Stimulated activated naive CD8-positive, alpha-beta T cell treated with anti-CD3 and anti-CD28 coated beads, Interleukin-15, amount 100 ng/mL, for 72 hours (primary cell): ENCODE measurements at places on chromosomes 3 and 15.

- no peak for DNase-seq
Observed at GRCh38 chr3:127960421-127960965, 45.5 kb downstream of the KBTBD12 start.

DNA sequence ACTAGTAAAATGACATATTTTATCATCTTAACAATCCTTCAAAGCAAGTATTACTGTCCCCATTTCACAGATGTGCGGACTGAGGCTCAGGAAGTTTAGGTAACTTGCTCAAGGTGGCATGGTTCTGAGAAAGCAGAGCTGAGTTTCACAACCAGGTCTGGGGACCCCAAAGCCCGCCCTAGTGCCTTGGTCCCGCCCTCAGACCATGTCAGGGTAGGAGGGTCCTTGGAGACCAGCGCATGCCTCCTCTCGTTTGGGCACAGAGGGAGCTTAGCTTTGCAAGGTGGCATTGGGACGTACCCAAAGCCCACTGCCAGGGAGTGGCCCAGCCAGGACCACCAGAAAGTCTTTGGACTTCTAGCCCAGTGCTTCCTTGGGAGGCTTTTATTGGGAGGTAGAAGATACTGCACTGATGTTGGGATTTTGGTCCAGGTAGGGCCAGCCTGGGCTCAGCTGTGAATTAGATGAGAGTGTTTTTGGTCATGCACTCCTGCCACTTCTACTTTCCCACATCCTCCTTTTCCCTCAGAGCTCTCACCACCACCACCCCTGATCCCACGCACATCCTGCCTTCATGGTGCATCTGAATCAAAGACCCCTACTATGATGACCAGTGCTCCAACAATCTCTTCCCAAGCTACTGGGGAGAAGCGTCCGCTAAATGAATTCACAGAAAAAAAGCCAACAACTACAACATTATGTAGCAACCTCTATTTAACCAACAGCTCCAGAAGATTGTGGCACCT lies 307.9 kb downstream of the TLE3 start:
- no peak for DNase-seq

- peak; percentile 54 for DNase-seq
Observed at GRCh38 chr3:160400030-160400701, 716 bp downstream of the SMC4 start.

GRCh38 chr3:114519415-114519814 lies 225.6 kb downstream of the TIGIT start:
- DNase-seq = no peak

DNA sequence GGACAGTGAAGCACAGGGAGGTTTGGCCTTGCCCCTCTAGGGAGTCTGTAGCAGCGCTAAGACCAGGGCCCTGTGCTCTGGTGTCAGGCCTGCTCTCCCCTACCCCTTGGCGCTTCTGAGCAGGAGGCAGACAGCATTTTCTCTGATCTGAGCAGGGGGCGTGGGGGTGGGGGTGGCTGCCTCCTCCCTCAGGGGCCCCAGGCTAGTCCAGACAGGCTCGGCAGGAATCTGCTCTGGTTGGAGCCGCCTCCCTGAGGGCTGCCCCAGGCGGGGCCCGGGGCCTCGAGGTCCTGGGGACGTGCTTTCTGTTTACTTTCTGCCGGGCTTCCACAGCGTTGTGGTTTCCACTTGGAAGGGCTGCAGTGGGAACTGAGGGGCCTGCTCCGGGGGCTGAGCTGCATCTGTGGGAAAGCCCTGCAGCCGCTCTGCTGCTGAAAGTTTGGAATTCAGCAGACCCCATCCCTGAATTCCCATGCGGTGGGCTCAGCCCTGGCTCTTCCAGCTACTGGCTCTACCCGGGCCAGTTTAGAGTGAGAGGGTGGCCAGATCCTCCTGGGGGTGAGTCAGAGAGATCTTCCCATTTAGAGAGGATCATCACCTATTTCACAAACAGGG lies 105.4 kb downstream of the LINGO1 start:
- no peak for DNase-seq

DNA sequence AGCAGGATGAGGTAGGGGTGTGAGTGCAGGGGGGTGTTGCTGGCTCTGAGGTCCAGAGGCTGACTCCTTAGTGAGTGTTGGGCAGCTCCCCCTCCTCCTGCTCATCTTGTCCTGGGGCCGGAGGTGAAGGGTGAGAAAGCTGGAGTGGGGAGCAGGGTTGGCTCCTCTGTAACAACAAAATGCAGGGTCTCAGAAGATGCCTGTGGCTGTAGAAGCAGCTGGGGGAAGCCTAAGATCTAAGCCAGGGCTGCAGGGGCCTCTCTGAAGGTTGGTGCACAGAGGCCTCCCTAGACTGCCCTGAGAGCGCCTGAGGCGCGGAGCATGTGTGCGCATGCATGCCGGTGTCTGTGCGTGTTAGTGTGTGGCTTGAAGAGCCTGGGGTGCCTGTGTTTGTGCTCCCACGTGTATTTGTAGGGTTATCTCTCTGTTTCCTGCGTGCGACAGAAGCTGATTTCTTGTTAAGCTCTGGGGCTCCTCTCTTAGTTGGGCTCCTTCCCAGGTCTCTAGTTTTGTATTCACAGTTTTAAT lies 5.3 kb upstream of the HDAC11 start:
- no peak for DNase-seq

- no peak for DNase-seq
Observed at GRCh38 chr15:93762036-93762435, 469.3 kb upstream of the MCTP2 start.

GRCh38 chr3:535566-536416 lies 339.2 kb downstream of the CHL1 start:
- DNase-seq = peak; percentile 17
